ENCODE measurements at places on chromosomes 2 and 18.

GRCh38 chr2:43455296-43455695, 140.5 kb downstream of the THADA start:
- DNase-seq, result no peak

DNA sequence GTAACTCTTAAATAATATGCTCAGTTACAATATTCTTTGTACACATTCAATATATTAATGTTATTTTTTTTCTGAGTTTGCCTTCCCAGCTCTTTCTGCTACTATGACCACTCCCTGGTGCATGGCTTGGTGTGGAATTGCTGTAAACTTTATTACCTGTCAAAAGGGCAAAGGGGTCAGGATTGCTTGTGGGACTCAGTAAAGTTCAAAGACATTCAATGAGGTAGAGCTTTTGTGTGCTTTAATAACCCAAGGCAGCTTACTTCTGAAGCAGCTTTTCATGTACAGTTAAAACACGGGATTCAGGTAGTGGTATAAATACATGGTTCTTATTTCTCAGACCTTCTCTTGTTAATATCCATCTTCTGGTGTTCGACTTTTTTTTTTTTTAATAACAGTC, 132.8 kb downstream of the MEIS1 start:
- DNase-seq, result no peak

DNA sequence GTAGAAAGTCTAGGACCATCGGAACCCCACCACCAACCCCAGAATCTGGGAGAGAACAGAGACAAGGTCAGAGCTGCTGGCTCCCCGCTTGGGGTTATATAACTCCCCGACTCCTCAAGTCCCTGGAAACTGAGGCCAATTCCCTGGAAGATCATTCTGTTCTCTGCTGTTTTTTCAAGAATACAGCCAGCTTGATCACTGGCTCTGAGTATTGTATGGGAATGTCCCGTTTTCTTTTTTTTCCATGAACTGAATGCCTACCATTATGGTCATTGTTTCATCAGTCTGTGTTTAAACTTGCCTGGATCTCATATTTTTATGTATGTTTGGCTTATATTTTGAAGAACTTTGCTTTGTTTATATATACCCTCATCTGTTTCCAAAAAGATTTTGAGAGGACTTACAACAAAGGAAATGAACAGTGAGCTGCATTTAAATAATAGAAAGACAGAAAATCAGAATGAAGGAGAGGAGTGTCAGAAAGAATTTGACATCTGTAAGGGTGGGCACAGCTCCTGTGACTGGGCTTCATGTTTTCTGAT, 90.0 kb upstream of the ALPP start:
- no peak for DNase-seq

DNA sequence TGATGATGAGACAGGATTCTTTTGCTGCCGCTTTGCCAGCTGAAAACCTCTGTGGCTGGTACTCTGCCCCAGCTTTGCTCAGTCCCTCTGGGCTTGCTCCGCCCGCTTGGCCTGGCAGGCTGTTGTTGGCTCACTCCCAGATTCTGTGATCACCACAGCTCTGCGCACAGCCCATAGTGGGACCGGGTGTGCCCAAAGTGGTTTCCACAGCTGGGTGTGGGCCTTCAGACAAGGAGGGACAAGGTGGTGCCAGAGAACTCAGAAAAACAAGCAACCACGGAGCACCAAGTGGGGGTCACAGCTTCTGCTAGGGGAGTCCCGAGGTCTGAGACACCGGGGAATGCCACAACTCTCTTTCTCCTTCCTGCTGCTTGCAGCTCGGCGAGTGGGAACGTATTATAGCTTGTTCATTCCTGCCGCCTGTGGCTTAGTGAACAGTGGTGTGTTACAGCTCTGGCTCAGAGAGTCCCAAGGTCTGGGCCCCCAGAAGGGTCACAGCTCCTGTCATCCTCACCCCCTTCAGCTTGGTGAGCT, 9.2 kb upstream of the KYNU start:
- DNase-seq, result peak; percentile 95

- DNase-seq, result no peak
Observed at GRCh38 chr2:131029812-131030211, 63.4 kb downstream of the FAM168B start.

DNA sequence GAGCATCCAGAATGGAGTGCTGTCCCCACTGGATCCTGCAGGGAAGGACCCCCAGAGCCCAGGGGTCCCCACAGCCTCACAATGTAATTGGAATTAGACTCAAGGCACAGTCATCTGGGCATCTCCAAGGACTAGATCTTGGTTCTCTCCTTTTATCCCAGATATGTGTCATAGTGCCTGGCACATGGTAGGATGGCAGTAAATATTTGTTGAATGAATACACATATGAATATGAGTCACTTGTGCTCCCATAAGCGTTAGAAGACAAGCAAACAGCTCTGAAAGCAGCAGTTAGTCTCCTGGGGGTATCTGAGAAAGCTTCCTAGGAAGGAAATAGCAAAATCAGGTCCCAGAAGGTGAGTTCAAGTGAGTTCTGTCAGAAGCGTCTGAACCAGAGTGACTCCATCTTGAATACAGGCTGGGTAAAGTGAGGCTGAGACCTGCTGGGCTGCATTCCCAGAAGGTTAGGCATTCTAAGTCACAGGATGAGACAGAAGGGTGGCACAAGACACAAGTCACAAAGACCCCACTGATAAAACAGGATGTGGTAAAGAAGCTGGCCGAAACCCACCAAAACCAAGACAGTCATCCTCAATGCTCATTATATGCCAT, 234.1 kb upstream of the ID2 start:
- no peak for DNase-seq

DNA sequence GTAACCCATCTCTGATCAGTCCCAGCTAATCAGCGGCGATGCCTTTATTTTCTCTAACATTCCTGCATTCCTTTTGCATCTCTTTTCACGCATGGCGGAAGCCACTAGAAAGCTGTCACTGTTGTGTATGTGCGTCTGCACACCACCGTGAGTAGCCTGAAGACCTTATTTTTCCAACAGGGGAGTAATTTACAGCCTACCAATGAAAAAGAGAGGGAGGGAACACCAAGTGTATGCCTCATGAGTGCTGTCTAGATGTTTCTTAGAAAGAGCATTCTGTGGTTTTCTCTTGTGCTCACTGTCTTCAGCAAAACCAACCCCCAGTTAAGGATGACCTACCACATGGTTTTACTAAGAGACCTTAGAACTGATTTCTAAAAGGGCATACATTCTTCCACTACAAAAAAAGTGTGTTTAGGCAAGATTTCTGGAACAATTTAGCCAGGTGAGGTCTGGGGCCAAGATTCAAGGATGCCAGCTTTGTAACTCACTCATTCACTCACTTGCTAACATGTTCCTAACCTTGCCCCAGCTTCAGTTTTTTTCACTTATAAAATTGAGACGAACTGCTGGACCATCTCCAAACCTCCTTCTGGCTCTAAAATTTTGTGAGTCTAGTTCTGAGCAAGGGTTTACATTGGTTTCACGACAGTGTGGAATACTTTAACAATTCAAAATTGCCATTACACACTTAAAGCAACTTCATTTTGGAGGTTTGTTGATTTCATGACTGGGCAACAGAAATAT, 51.4 kb downstream of the BCL2 start:
- DNase-seq, result no peak

GRCh38 chr18:35467624-35468016, 30.1 kb downstream of the INO80C start:
- DNase-seq, result no peak

- no peak for DNase-seq
Observed at GRCh38 chr18:36953047-36953446, 124.1 kb downstream of the KIAA1328 start.

DNA sequence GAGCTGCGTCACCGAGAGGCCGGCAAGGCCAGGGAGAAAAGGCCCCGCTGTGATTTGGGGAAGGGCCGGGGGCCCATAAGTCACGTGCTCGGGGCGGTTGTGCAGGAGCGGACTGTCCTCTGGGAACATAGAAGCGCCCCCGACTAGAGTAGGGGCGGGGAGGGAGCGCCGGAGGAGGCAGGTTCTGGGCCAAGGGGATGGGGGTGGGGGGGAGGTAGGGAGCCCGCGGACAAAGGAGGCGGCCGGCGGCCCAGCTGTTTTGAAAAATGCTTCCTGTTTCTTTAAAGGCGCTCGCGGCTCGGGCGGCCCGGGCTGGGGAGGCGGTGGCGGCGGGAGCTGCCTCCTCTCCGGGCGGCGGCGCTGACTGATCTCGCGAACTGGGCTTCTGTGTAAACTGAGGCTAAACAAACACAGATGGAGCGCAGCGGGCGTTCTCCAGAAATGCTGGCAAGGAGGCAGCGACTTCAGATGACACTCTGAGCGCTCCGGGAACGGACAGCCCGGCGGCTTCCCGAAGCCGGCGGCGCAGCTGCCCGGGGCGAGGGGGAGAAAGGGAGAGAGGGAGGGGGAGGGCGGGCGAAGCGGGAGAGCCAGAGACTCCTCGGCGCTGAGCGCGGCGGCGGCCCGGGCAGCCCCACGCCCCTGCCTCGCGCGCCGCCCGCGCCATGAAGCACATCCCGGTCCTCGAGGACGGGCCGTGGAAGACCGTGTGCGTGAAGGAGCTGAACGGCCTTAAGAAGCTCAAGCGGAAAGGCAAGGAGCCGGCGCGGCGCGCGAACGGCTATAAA, at the start of gene ATOH8:
ATOH8 (plus strand) TSS at position 467 of the 788 bp plus-strand sequence; CDS start at position 666, 199 bp downstream.
- DNase-seq, result no peak

DNA sequence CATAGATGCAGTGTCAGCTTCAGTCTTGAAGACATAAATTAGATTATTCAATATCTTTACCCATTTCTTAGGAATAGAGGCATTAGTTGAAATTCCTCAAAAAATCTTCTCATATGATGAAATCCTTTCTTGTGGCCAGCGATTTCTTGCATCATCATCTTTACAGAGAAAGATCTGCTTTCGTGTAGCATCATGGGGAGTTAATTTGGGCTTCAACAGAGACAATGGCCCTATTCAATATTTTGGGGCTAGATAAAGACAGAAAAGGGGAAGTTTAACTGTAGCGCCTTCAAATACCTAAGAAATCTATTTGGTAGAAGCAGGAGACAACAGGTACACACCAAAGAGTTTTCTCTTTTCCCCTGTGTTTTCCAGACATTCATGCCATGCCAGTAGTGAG, 73.8 kb downstream of the TGFA start:
- no peak for DNase-seq

- no peak for DNase-seq
Observed at GRCh38 chr2:186540941-186541340, 48.9 kb upstream of the ITGAV start.

DNA sequence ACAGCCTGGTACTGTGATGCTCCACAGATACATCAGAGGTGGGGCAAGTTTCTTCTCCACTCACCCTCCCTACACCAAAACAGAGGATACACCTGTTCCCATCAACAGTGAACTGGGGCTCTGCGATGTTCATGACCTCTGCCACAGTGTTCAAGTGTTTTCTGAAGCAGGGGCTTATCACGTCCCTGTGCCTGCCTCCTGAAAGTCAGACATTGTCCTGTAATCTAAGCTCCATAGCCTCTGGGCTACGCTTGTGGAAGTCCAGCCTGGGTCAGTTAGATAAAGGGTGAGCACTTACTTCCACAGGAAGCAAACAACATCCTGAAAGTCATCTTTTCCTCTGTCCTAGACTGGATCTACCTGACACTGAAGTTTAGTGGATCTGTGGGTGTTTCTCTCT, 20.2 kb upstream of the MRO start:
- DNase-seq, result no peak

Measured in hematopoietic multipotent progenitor cell treated with erythropoietin and hydrocortisone succinate and interleukin-3 and kit ligand, for 8 days (in vitro differentiated cells).